Erythroblast (primary cell): ENCODE measurements at places on chromosomes 6 and 20.

GRCh38 chr6:58113960-58114359 is 796.5 kb downstream of the PRIM2 start:
- DNase-seq = no peak

GRCh38 chr20:47789764-47790579 is 4.7 kb upstream of the SULF2 start:
- no peak for DNase-seq

DNA sequence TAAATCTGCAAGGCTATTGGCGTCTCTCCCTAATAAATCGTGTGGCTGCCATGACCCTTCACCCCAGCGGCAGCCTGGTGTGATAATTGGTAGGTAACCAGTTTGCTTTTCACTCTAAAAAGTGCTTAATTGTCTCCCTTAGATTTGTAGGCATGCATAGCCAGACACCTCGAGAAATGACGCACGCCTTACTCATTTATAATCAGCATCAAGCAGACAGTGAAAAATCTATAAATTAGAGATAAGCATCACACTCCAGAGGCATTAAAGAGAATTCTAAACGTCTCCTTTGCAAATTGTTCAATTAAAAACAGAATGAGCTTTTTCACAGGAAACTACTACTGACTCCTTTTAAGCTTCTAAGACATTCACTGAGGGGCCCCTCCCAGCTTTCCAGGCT is 110.2 kb upstream of the RPS6KA2 start:
- DNase-seq = peak; percentile 19

GRCh38 chr20:44678990-44679611 is 27.6 kb upstream of the ADA start:
- no peak for DNase-seq

DNA sequence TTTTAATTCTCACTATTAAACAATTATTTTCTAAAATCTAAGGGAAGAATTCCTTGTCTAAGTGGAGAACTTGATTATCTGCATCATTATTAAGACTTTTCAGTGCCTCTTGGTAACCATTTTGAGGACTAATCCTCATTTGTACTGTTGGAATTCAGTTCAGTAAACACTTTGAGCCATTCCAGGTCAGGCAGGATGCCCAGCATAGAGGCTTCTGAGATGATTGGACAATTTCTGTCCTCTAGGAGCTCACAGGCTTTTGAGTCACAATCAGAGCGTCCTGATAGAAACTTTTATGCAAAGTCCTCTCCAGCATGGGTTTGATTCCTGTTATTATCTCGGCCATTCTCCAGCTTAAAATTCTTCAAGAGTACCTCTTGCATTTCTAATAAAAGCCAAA is 1304.6 kb downstream of the EPHA7 start:
- DNase-seq = no peak

GRCh38 chr6:169960521-169960885 is 209.1 kb downstream of the ERMARD start:
- DNase-seq = no peak

DNA sequence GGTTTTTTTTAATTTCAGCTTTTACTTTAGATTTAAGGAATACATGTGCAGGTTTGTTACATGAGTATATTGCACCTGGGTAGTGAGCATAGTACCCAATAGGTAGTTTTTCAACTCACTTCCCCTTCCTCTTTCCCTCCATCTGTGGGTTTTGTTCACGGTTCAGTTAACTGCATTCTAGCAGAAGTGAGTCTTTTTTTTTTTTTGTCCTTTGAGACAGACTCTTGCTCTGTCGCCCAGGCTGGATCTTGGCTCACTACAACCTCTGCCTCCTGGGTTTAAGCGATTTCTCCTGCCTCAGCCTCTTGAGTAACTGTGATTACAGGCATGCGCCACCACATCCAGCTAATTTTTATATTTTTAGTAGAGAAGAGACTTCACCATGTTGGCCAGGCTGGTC is 8.7 kb downstream of the UBR2 start:
- peak; percentile 25 for DNase-seq

DNA sequence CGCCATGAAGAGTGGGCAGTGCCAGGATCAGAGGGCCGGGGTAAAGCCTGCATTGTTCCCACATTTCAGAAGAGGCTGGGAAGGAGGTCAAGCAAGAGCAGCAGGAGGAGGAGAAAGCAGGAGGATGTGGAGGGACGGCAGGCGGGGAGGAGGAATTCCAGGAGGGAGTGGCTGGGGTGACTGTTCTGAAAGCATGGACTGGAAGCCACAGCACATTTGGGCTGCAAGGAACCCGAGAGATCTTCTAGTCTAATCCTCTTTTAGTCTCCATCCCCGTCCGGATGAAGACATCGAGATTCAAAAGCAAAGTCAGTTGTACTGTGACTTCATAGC is 76.9 kb downstream of the FAM50B start:
- no peak for DNase-seq

GRCh38 chr20:57176842-57177241 is 89.6 kb downstream of the BMP7 start:
- no peak for DNase-seq

DNA sequence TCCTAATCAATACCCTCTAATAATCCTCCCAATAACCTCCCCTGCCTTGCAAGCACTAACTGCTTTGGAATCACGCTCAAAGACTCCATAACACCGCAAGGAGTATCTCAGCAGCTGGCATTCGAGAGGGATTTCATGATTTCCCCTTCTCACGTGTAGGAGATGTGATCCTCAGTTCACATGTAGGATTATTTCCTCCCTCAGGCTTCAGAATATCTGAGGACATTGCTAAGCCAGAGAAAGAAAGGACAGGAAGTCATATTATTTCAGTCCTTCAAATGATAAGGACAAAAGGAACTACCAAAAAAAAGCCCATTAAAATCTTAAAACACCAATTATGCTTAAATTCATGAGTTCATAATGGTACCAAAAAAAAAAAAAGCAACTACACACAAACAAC is 122.9 kb downstream of the NFATC2 start:
- no peak for DNase-seq

- DNase-seq = no peak
Measured at GRCh38 chr6:139754898-139755775, 380.7 kb upstream of the CITED2 start.

GRCh38 chr20:36924167-36925045 is 27.1 kb downstream of the SAMHD1 start:
- peak; percentile 61 for DNase-seq

DNA sequence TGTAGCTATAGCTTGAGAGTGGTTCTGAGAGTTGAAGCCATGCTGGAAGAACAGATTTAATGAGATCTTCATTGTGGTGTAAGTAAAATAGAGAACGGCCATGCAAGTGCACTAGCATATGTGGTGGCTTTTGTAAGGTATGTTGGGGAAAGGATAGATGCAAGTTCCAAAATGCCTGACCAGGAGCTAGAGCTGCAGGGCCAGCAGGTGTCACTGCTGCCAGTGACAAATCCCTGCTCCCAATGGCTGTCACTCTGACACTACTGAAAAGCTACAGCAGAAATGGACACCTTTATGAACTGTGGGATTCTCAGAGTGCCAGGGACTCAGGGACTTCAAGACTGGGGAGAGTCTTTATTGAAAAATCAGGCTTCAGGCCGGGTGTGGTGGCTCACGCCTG is 23.1 kb upstream of the VIP start:
- no peak for DNase-seq

DNA sequence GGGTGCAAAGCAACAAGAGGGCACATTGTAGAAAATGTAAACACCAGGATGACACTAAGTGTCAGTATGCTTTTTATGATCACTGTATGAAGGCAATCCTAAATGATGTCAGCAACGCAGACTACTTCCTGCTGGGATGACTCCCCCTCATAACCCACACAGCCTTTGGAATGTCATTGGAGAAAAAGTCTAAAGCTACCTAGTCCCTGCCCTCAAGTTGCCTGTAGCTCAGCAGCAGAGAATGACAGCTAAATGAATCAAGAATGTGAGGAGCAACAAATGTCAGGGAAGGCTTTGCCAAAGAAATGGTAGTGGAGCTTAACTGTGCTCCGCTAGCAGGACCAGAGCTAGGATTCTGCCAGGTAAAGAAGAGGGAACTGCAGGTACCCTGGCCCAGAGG is 555.6 kb downstream of the CD83 start:
- DNase-seq = no peak

DNA sequence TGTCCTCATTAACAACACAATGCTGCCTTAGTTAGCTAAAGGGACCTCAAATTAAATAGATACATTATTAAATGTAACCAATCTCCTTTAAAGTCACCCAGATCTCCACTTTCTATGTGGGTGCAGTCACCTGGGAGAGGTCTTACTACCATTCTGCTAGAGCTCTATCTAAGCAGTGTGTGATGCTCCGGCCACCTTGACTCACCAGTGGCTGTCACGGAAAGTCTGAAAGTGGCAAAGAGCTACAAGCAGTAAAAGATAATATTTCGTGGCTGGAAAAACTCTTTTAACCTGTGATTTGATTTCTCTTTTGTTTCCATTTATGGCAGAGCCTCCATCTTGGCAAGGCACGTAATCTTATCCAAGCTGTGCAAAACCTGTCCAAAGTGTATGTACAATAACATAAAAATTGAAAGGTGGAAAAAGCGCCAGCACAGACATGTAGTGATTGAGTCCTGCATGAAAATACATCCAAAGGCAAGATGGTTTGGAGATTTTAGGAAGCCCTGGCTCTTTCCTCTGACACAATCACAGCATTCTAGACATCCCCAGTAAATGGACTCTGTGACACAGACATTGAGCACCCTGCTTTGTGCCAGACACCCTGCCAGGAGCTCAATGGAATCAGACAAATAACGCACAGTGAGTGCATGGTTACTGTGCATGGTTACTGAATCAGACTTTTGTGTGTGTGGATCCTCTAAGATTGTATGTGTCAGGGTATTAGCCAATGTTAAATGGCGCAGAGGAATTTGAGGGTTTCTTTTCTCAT is 116.6 kb downstream of the ADAT2 start:
- no peak for DNase-seq

- DNase-seq = no peak
Measured at GRCh38 chr6:168515376-168515775, 74.4 kb downstream of the SMOC2 start.

GRCh38 chr6:128806261-128806660 is 76.7 kb upstream of the LAMA2 start:
- DNase-seq = no peak

DNA sequence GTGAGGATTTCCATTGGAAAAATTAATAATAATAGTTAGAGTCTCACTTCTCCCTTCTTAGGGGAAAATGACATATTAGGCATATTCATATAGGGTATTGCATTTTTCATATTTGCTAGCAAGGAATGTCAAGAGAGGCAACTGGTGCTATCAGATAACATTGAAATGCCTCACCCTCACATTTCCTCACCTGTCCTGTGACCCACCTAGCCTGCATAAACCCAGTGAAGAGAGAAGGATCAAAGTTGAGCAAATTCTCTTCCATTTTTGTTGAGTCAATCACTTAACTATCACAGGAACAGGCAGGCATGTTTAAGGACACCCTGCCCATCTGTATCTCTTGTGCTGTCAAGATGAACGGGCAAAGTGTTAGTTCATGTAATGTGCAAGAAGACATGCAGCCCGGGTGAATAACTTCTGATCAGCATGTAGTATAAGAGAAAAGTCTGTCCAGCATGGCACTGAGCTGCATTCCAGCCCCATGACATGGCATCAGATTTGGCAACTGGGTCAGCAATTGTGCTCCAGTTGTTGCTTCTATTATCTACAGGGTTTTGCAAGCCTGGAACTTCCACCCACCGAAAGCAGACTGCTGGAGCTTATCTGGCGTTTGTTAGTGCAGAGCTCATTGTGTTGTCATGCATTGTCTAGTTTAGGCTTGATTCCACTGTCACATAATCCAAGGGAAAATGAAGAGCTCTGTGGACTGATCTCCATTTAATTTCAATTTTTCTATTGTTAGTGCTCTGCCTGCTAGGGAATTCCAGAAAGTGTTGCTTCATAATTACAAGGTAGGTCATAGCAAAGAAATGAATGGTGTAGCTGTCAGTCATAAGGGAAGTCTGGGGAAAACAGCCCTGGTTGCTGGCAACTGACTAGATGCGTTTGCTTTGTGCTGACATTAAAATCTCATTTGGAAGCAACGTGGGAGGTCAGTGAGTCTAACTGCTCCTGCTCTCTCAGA is 138.4 kb upstream of the TNFAIP3 start:
- no peak for DNase-seq

- no peak for DNase-seq
Measured at GRCh38 chr6:1346558-1347091, 34.7 kb downstream of the FOXQ1 start.

DNA sequence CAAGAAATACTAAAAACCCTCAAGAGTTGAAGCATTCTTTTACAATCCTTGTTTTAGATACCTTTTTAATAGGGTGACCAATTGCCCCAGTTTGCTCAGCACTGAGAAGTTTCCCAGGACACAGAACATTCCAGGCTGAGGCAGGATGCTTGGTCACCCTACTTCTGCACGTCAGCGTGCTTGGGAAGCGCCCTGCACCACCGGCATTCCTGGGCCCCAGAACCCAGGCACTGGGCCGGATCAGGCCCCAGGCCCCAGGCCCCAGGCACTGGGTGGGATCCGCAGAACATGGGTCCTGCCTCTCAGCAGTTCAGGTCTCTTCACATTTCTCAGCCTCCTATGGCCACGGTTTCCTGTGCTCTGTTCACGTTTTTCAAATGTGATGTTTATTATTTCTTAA is 213.8 kb upstream of the QKI start:
- DNase-seq = no peak

GRCh38 chr6:48560408-48560807 is 449.4 kb upstream of the PTCHD4 start:
- no peak for DNase-seq

DNA sequence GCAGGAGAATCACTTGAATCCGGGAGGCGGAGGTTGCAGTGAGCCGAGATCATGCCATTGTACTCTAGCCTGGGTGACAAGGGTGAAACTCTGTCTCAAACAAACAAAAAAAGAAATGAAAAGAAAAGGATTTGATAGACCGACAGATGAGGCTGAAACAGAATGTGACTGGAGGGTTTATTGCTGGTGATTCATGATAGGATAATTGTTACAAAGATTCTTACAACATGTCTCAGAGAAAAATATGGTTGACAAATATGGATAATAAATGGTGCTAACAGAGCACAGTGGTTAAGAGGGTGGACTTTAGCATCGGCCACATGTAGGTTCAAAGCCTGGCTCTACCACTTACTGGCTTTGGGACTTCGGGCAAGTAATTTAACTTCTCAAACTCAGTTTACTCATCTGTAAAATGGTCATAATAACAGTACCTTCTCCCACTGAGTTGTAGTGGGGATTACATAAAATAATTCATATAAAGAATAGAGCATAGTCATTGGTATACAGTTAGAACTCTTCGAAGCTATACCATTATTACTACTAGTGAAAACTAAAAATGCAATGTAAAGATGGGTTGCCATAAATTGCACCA is 131.9 kb downstream of the MAP3K7 start:
- DNase-seq = no peak

- no peak for DNase-seq
Measured at GRCh38 chr6:38470548-38470947, 169.2 kb downstream of the BTBD9 start.

GRCh38 chr6:90375681-90376439 is 79.2 kb upstream of the BACH2 start:
- DNase-seq = no peak

GRCh38 chr20:8709627-8710026 is 359.3 kb upstream of the PLCB4 start:
- DNase-seq = no peak

- DNase-seq = no peak
Measured at GRCh38 chr20:8421981-8422380, 289.9 kb downstream of the PLCB1 start.

GRCh38 chr6:6815732-6816131 is 227.2 kb downstream of the LY86 start:
- no peak for DNase-seq

GRCh38 chr6:21005816-21006570 is 471.7 kb downstream of the CDKAL1 start:
- no peak for DNase-seq

- no peak for DNase-seq
Measured at GRCh38 chr6:14751645-14752175, 494.2 kb upstream of the JARID2 start.
